ENCODE measurements at places on chromosomes 4 and X.
A peak's percentile ranks its signal among the peaks of the same experiment; 100 is the strongest.

- DNase-seq = peak; percentile 56
Measured at GRCh38 chr4:172982151-172982590, 186.4 kb upstream of the GALNT7 start.

- no peak for DNase-seq
Measured at GRCh38 chr4:81684352-81684751, 212.6 kb upstream of the RASGEF1B start.

GRCh38 chr4:180674619-180675358 is 1568.4 kb upstream of the TENM3 start:
- no peak for DNase-seq

- no peak for DNase-seq
Measured at GRCh38 chr4:151912632-151913031, 151.8 kb upstream of the GATB start.

GRCh38 chrX:21926527-21927278 is 13.8 kb upstream of the SMS start:
- DNase-seq = peak; percentile 90

DNA sequence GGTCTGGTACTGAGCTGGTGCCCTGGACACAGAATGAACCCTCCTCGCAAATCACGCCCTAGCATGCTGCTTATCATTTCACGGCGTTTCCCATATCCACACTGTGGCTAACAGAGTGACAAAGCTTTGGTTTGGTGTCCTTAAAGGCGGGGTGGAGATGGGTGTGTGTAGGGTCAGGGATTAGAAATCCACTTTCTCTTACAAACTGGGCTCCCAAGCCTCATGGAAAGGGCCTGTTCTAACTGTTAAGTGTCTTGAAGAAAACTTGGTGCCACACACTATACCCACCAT is 735 bp upstream of the CHRDL1 start:
- DNase-seq = no peak

DNA sequence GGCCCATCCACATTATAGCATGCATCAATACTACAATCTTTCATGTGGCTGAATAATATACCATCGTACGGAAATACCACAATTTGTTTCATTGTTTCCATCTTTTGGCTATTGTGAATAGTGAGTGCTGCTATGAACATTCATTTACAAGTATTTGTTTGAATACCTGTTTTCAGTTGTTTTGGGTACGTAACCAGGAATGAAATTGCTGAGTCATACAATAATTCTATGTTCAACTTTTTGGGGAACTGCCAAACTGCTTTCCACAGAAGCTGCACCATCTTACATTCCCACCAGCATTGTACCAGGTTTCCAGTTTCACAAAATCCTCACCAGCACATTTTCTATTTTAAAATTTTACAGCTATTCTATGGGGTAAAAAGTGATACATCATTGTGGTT is 28.5 kb upstream of the MANBA start:
- DNase-seq = no peak

GRCh38 chr4:82839624-82840023 is 41.0 kb upstream of the SCD5 start:
- no peak for DNase-seq

GRCh38 chrX:80022363-80023031 is 7.9 kb downstream of the TBX22 start:
- no peak for DNase-seq

DNA sequence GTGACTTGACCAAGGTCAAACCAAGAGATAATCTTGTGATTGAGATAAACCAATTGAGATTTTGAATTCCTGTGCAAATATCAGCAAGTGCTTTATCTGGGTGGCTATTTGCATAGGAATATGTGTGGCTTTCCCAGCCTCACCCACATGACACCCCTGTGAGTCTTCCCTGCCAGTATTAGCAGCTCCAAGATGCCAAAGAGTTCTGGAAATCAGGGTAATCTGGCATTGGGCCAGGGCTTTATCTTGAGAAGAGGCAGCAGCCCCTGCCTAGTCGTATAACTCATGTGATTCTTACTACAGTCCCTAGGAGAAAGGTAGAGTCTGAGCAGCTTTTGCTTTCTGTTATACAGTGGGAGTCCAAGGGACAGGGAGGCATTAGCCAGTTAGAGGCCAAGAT is 87.7 kb downstream of the RLIM start:
- no peak for DNase-seq

DNA sequence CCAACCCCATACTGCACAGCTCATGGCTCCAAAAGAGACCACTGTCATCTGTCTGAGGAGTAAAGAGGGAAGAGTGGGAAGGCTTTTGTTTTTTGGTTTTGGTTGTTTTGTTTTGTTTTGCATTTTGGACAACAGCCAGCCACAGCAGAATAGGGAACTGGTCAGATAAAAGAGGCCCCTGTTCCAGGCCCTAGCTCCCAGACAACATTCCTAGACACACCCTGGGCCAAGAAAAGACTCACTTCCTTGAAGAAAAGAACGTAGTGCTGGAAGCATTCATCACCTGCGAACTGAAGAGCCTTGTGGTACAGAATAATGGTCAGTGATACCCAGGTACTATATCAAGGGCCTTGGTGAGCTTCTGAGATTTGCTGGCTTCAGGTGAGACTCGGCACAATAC is 619.4 kb upstream of the SPANXN1 start:
- DNase-seq = no peak

DNA sequence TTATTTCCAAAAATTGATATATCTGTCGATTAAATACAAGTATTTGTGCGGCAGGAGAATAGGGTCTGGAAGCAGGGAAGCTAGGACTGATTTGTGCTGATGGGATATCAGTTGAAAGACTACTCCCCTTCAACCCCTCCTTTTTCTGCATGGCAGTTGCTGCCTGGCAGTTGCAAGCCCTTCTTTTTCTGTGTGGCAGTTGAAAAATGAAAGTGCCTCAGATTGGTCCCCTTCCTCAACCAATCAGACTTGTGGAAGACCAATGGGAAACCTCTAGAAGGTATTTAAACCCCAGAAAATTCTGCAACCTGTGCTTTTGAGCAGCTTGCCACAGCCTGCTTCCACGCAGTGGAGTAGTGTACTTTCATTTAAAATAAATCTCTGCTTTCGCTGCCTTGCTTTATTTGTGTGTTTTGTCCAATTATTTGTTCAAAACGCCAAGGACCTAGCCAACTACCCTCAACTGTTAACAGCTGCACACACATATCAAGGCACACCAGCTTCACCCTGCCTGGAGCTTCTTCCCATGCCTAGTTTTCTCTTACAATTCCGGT is 1.5 kb upstream of the TMA16 start:
- DNase-seq = no peak

DNA sequence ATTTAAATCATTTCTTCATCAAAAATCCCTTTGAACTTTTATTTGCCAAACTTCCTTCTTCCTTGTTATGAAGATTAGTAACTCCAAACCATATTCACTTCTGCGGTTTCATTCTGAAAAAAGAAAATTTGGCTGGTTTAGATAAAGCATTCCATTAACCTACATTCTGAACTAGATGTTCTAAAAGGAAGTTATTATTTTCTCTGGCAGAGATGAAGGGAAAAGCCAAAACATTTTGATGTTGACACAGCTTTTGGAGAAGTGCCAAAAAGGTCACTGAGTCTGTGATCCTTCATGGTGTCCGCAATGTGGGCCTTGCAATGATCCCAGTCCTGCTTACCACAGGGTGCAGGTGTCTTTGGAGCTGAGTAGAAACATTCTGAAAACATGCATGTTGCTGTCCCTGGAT is 36.0 kb downstream of the CXCL8 start:
- peak; percentile 67 for DNase-seq

DNA sequence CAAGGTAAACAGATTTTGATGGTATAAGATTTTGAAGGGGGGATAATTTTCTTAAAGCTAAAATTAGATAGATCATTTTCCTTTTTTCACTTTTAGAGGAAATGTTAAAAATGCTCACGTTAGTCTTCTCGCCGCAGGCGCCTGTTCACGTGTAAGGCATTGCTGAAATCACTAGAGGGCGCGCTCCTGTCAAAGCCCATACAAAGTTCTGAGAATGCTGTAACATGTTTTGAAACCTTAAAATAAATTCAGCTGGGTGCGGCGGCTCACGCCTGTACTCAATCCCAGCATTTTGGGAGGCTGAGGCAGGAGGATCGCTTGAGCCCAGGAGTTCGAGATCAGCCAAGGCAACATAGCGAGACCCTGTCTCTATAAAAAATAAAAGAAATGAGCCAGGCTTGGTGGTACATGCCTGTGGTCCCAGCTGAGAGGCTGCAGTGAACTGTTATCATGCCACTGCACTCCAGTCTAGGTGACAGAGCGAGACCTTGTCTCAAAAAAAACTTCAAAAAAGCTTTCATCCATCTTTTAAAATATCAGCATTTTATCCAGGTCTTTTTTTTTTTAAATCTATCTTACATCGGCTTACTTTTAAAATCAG is 138.0 kb downstream of the RBMX2 start:
- DNase-seq = no peak

- DNase-seq = no peak
Measured at GRCh38 chrX:70455366-70456202, 10.9 kb downstream of the DLG3 start.
